ENCODE measurements at places on chromosomes 2 and 18.

GRCh38 chr2:69572641-69573040 lies 70.9 kb downstream of the AAK1 start:
- DNase-seq, result peak; percentile 33

GRCh38 chr18:51076503-51076902 lies 46.5 kb downstream of the SMAD4 start:
- no peak for DNase-seq

GRCh38 chr2:15836689-15837610 lies 103.4 kb upstream of the MYCN start:
- no peak for DNase-seq

DNA sequence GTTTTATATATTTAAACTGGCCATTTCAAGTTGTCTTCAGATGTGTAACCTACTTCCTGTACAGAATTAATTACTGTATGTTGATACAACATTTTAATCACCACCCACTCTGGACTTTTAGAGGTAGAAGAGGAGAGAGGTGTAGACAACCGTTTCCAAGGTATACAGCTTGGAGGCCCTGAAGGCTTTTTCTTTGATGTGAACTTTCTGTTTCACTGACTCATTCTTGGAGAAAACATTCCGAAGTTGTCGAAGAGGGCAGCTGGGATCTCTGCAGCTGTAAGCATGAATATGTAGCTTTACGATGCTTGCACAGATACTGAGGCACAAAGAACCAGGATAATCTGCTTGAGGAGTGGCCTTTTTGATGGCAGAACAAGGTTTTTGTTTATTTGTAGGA lies 137.0 kb downstream of the NCKAP5 start:
- DNase-seq, result no peak

DNA sequence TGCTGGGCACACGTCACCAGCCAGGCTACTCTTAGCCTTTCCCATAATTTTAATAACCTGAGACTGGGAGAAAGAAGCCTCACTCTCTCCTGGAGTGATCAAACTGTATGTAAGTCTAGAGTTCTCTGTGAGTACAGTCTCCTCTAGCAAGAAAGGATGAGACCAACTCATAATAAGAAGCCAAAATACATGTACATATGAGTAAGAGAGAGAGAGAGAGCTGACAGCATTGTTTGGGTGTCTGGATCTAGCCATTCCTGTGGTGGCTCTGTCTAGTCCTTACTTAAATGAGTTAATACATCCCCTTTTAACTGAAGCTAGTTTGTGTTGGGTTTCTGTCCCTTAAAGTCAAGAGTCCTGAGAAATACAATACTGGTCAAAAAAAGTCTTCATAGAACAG lies 26.0 kb upstream of the ANXA4 start:
- DNase-seq, result no peak

- no peak for DNase-seq
Measured at GRCh38 chr18:62418258-62418657, 93.1 kb downstream of the TNFRSF11A start.

- no peak for DNase-seq
Measured at GRCh38 chr2:64987956-64988419, 1.2 kb upstream of the SLC1A4 start.

GRCh38 chr18:68448736-68449135 lies 266.2 kb downstream of the TMX3 start:
- DNase-seq, result no peak

DNA sequence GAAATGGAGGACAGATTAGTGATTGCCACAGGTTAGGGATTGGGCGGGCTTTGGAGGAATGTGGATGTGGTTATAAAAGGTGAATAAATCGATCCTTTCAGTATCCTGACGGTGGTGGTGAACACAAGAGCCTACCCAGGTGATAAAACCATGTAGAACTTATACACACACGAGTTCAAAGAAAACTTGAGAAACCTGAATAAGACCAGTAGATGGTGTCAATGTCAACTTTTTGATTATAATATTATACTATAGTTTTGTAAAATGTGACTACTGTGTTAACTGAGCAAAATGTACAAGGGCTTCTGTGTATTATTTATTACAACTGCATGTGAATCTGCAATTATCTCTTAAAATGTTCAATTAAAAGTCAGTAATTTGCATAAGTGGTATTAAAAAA lies 136.3 kb downstream of the ERBB4 start:
- no peak for DNase-seq
